ENCODE measurements at places on chromosomes 12 and 14.

DNA sequence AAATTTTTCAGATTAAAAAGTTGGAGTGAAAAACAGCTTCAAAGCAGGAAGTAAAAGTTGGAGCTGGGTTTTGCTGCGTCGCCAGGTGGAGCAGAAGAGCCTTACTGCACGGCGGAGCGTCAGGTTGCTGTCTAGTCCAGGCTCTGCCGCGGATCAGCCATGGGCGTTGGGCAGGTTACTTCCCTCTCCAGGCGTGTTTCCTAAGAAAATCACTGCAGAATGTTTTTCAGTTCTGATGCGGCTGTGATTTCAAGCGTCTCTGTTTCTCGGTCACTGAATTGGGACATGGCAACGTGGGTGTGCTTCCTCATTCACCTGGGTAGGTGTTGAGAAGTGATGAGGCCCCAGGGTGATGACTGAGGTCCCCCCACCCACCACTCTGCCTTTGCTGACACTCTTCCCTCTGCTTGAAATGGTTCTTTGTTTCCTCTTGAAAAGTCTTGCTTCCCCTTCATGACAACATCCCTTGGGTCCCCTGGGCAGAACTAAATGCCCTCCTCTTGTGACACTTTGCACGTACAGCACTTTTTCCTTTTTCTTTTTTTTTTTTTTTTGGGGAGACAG is 7.6 kb downstream of the EVL start:
- no peak for DNase-seq

DNA sequence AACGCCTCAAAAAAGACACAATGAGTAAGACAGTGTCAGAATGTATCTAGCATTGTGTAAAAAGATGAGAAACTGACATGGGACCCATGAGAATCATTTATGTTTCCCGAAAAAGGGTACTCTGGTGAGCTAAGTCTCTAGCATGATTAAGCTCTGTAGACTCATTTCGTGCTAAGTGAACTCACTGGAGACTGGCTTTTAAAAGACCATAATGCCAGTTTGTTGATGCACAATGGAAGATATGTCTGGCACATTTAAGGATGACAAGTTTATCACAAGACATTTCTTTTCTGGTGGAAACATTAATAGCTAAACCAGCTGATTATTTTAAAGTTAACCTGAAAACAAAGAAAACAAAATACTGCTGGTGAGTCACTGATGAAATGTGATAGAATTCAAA is 233.5 kb downstream of the SLC2A13 start:
- DNase-seq = no peak

GRCh38 chr12:99596762-99597161 is 50.8 kb upstream of the GARIN6 start:
- no peak for DNase-seq

GRCh38 chr12:8033153-8034044 is 883 bp downstream of the FOXJ2 start:
- DNase-seq = peak; percentile 33

DNA sequence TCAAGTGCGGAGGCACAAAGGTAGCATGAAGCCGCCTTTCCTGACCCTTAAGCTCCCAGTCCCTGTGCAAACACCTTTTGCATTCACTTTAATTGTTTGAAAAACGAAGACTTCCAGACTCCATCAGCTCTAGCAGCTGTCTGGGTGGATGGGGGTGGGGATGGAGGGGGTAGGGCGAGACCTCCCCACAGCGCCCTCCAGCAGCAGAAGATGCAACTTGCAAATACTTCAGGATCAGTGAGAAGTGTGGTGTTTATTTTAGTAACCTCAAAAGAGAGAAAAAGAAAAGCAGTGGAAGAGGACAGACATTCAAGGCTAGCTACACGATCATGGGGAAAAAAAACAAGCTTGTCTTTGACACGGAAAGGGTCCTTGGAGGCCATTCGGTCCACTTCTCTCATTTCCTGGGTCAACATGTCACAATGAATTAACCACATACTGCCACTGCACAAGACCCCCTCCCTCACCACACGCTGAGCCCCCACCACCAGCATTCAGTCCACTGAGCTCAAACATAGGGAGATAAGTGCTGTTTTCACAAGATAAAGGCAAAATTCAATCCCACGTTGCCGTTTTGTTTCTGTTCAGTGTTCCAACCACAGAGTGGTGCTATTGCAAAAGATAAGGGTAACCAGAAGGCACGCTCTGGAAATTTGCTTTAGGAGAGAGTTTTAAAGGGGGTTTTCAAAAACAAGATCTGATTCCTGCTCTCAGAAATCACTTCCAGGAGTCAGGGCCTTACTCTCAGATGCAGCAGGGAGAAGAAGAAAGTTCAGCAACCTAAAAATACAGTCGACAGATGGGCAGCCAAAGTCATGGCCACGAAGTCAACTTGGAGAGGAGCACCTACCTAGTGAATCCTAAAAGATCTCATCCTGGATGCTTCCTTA is 3.3 kb upstream of the NTF3 start:
- DNase-seq = no peak

DNA sequence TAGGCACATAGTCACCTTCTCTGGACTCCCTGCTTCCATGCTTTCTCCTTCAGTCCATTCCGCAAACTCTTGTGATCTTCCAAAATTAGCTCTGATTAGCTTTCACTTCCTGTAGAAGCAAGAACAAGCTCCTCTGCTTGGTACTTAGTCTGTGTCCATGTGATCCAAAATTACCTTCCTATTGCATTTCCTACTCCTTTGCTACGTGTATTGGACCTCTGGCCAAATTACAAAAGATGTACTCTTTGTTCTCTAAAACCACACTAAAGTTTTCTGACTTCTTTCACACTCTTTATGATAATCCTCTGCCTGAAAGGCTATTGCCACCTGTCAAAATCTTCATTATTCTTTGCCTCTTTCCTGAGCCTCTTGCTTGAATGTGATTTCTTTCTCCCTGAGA is 786 bp upstream of the TSFM start:
- DNase-seq = no peak

GRCh38 chr14:68578597-68578996 is 214.3 kb downstream of the ZFP36L1 start:
- DNase-seq = no peak

DNA sequence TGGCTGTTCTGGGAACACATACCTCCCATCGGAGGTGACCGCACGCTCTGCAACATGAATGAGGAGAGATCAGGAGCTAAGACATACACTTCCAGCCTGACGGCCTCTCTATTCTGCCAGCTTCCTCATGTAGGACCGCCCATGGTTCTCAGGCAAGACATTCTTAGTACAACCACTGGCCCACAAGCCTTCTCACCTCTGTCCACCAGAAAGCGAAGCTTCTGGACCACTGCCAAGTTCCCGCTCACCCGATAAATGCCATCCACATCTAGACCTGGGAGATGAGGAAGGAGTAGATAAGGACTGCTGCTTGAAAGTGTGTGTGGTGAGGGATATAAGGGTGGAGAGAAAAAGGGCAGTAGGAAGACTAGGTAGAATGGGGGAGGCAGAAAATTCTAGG is 5.2 kb downstream of the ARHGAP9 start:
- no peak for DNase-seq

- no peak for DNase-seq
Observed at GRCh38 chr12:91722072-91722471, 423.6 kb downstream of the BTG1 start.

GRCh38 chr12:75526655-75527511 is 15.5 kb upstream of the KRR1 start:
- DNase-seq = no peak

- no peak for DNase-seq
Observed at GRCh38 chr14:51097287-51097686, 2.4 kb upstream of the TRIM9 start.

- no peak for DNase-seq
Observed at GRCh38 chr14:94019329-94019728, 6.8 kb upstream of the OTUB2 start.

GRCh38 chr14:102194856-102195255 is 55.2 kb downstream of the WDR20 start:
- DNase-seq = no peak

DNA sequence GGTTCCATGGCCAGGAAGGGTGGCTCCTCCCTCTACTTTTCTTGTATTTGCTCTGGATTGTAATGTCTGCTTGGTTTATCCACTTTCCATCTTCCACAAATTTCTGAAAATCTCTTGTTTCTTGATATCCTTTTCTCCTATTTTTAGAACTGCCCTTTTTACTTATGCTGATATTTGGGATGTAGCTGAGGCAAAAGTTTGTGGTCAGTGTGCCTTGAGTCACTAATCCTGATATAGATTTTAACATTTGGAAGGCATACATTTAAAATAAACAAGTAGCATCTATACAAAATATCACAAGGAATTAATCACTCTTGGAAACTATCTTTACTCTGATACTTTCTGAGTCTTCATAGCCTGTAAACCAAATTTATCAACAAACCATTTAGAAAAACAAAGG is 11.0 kb downstream of the GRIP1 start:
- DNase-seq = no peak

- no peak for DNase-seq
Observed at GRCh38 chr12:6390084-6390799, 6.3 kb downstream of the LTBR start.

DNA sequence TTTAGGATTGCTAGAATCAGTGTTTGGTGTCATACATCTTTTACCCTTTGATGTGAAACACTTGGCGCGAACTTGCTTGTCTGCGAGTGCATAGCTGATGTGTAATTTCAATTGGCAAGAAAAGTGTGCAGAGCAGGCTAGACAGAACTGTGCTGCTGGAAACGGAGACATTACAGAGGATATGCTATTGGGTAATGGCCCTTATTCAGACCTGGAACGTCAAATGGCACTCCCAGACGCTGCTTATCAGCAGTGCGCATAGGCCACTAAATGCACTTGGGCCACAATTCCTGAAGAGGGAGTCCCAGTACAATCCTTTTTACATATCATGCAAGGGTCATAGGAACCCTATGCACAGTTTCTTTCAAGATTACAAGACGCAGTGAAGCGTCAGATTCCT is 15.7 kb upstream of the SLC10A1 start:
- no peak for DNase-seq

DNA sequence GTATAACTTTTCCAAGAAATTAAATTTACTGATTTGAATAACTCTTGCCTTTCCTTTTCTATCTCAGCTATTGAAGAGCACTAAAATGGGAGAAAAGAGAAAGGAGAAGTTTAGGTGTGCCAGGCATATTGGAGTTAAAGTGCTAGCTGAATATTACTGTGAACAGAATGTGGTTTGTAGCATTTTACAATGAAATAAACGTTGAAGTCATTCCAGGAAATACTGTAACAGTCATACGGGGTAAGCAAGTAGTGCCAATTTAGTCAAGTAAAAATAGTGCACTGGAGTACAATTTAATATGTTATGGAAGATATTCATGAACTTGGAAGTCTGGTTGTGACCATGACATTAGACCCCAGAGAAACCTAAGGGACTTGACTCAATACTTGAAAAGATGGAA is 62.1 kb downstream of the E2F7 start:
- DNase-seq = no peak

DNA sequence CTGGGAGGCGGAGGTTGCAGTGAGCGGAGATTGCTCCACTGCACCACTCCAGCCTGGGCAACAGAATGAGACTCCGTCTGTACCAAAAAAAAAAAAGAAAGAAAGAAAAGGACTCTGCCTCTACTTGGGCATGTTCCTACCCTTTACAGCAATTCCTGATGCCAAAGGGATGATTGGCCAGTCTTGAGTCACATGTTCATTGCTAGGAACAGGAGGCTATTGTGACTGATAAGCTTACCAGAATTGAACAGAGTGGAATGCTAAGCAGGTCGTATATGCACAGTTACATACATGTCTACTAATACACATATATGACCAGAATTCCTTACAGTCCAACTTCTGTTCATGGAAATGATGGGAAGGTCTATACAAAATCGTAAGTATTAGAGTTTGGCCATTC is 34.3 kb downstream of the KLHDC1 start:
- no peak for DNase-seq

GRCh38 chr14:52360831-52361230 is 46.7 kb downstream of the PTGER2 start:
- no peak for DNase-seq

DNA sequence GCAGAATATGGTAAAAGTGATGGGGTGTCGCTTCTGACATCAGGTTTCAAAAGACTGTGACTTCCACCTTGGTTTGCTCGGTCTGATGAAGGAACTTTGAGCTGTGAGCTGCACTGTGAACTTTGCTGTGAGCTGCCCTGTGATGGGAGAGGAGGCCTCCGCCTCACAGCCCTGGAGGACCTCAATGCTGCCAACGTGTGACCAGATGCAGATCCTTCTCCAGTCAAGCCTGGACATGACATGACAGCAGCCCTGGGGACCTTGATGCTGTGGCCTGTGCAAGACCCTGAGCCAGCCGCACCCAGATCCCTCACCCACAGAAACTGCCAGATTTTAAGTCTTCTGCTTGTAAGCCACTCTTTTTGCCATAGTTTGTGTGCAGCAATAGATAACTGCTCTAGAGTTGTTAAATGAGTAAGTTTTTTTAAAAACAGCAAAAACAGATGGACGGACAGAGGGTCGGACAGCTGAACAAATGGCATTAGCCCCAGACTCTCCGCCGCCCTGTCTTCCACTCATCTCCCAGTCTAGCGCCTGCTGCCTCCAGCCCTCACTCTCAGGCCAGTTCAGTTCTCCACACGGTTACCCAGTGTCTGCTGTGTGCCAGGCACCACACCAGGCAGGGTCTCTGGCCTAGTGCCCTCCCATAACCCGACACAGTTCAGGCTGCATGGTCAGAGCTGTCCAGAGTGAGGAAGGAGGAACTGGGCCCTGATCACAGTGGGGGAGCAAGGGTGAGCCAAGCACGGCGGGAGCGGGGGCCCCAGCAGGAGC is 13.1 kb upstream of the LRTM2 start:
- no peak for DNase-seq

DNA sequence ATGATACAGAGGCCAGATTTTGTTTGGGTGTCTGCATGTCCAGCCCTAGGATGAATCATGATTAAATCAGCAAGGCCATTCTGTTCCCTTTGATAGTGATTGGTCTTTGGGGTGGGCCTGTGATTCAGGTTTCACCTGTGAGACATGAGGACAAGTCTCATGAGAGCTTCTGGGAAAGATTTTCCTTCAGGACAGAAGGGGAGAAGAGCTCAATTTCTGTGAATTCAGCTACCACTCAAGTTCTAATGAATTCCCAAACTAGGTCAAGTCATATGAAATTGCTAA is 73.4 kb downstream of the ZNF664 start:
- DNase-seq = no peak

DNA sequence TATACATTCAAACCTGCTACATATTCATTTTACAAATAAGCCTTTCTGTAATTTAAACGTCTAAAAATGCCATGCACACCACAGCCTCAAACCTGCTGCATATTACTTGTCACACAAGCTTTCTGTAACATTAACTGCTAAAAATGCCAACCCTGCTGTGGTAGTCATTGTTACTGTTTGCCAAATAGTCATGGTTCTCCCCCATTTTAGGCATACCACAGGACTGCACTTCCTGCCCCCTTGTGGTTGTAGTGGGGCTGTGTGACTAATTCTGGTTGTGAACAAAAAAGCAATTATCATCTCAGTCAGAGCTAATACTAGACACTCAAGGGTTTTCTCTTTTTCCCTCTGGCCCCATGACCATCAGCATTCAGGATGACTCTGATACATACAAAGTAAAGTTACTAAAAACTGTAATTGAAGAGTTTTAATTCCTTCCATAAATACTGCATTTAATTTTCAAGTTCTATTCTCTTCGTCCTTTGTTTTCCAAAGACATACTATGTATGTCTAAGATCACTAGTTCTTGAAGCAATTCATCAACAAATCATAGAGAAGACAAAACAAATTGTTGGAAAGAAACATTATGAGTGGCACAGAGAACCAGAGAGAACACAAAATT is 5.7 kb upstream of the SLC35F4 start:
- DNase-seq = no peak
